ENCODE measurements at places on chromosomes 1 and 21.
A peak's percentile ranks its signal among the peaks of the same experiment; 100 is the strongest.

GRCh38 chr1:85617633-85618100, 37.1 kb downstream of the CCN1 start:
- no peak for DNase-seq

- no peak for DNase-seq
Measured at GRCh38 chr21:36698981-36699545, at the start of gene SIM2. TSS of gene SIM2 (plus strand) at chr21:36699115. CDS start at chr21:36699747, 632 bp downstream.

DNA sequence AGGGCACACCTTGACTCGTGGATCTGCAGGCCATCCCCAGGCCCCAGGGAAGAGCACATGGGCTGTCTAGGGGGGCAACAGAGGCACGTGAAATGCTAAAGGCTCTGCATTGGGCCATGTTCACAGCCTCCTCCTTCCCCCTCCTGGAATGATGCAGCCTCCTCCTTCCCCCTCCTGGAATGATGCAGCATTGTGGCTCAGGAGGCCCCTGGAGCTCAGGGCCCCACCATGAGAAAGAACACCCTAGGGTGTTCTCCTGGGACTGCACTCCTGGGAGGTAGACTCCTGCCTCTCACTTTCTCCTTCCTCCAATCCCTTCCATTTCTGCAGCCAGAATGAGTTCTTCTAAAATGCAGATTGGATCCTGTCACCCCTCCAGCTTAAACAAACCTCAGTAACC, 1.5 kb upstream of the IGFN1 start:
- no peak for DNase-seq

DNA sequence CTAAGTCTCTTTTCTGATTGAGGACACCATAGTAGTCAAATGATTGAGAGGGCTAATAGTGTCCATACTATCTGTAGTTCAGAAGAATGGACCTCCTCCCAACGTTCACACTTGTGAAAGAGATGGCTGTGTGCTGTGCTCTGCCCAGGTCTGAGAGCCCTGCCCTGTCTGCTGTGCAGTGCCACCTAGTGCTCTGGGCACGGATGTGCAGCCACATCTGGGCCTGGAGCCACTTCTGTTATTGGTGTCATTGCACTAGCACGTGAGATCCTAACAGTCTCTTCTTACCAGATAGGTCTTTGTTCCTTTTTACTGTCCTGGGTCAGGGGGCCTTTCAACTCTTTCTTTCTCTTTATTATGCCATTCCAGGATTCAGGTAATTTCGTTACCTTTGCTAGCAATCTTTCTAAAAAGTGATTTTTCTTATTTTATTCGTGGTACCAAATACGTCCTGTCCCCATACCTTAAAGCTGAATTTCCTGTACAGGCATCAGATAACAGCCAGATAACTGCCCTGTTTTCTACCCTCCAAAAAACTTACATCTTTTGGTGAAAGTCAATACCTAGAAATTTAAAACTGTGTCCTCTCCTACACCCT, 21.7 kb downstream of the INTS3 start:
- peak; percentile 96 for DNase-seq

DNA sequence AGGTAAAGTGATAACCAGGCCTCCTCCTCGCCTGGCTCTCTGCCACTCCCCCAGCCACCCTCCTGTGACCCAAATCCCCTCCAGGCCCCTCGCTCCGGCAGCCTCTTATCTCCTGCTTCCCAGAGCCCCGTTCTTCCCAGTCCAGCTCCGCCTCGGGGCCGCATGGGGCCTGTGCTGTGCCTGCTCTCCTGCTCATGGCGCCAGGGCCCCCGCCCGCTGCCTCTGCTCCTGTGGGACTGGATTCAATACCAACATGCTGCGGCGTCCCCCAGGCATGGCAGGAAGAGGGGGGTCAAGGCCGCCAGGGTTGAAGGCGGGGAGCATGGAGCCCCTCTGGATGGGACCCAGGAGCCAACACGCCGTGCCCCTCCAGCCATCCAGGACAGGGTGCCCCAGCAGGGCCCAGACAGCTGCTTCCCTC, 213.0 kb upstream of the VAMP3 start:
- no peak for DNase-seq

- DNase-seq: no peak
Measured at GRCh38 chr1:170126696-170127095, 19.1 kb upstream of the NTMT2 start.

DNA sequence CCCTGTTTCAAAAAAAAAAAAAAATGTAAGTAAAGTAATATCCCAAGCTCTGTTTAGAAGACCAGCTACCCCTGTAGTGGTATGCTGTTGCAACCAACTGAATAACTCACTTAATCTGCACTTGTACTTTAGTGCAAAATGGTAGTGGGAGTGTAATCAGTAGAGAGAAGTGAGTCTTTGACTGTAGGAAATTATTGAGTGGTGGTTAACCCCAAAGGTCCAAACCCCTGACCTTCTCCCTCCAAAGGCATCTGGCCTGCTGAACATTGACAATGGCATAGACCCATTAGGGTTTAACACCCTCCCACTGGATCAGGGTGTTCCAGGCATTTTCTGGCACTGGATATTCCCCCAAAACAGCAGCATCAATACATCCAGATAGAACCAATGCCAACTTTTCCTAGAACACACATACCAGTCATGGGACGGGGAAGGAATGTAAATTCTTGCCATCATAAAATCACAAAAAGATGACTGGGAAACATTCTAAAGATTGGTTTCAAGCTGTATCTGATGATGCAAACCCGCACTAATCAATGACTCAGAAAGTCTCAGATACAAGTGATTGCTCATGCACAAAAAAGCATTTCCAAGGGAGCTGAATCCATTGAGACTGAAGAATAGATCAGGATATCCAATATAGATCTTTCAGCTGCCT, 110.3 kb downstream of the MRPL39 start:
- no peak for DNase-seq

- no peak for DNase-seq
Measured at GRCh38 chr1:213685992-213686582, 301.7 kb upstream of the PROX1 start.

Measured in tibial artery (tissue), 4 donors.